A549 (cell line): ENCODE measurements at places on chromosomes 11 and 22.

- no peak for DNase-seq
Measured at GRCh38 chr22:30302810-30303138, 13.5 kb upstream of the CASTOR1 start.

DNA sequence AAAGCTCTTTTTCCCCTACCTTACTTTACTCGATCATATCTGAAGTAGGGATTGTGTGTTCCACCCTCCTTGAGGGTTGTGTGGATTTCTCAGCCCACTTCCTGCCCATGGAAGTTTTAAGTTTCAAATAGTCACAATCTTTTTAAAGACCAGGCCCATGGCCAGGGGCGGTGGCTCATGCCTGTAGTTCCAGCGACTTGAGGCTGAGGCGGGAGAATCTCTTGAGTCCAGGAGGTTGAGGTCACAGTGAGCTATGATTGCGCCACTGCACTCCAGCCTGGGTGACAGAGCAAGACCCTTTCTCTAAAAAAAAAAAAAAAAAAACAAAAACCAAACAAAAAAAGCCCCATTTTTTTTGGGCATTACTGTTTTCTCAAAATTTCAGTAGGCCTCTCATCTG lies 36.3 kb upstream of the LRRC10B start:
- no peak for DNase-seq

DNA sequence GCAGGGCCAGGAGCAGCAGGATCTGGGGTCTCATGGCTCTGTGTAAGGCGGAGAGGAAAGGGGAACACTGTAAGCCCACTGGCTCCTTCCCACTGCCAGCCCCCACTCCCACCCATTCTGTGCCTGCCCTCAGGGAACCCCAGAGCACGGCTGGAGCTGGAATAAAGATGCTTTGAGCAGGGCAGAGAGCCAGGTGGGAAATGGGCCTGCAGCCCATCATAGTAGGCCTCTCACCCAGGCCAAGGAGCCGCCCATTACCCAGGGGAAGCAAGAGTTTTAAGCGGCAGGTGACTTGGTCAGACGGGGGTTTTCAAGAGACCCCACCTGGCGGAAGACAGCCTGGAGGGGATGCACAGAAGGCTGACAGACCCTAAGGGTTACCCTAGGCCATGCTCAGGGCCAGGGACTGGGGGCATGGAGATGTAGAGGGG lies 4.6 kb downstream of the LRRC32 start:
- DNase-seq, result no peak

- no peak for DNase-seq
Measured at GRCh38 chr11:34150494-34151151, 45.2 kb downstream of the NAT10 start.

DNA sequence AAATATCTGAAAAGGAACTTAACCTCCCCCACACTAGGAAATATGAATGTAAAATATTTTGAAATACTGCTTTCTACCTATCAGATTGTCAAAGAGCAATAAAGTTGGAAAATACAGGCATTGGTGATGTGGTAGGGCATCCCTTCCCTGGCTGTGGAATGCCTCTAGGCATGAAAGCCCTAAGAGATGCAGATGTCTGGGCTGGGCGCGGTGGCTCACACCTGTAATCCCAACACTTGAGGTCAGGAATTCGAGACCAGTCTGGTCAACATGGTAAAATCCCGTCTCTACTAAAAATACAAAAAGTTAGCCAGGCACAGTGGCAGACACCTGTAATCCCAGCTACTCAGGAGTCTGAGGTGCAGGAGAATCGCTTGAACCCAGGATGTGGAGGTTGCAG lies 22.0 kb downstream of the ARAP1 start:
- DNase-seq, result no peak

- no peak for DNase-seq
Measured at GRCh38 chr11:41273908-41274307, 185.5 kb downstream of the LRRC4C start.

GRCh38 chr11:13207665-13208594 lies 69.7 kb upstream of the BMAL1 start:
- peak; percentile 23 for DNase-seq

DNA sequence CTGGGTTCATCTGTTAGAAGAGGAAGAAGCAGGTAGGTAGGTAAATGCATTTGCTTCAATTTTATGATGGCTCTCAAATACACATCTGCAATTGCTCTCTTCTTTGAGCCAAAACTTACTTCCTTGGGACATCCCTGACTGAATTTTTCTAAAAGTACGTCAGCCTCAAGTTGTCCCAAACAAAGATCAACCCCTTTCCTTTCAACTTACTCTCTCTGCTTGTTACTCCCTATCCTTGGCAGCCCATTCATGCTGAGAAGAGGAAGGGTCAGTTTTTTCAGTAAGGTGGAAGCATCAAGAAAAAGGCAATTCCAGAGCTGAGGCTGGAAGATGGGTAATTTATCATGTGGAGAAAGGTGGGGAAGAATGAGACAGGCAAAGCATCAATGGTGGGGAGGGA lies 111.2 kb downstream of the LRRC32 start:
- no peak for DNase-seq

DNA sequence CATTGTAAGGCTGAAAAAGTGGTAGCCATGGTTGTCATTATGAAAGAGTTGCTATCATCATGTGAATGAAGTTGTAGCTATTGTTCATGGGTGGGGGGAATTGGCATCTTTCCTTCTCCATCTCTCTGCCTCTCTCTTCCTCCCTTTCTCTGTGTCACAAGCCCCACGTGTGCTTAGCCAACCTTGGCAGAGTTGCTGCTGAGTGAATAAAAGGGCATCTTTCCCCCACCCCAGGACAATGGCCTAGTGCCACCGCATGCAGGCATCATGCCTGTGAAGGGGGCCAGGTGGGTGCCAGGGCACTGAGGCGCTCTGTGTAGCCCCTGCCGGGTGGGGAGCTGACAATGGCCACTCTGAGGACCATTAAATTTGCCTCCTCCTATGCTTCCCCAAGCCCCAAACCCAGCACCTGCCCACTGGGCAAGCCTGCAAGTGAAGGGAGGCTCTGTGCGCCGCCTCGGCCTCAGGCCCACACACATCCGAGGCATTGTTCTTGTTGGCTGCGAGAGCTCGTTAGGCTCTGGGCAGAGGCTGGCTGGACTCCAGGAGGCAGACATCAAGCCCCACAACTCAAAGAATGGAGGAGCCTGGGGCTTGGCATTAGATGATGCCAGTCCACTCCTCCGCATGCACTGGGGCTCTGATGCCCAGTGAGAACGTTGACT lies 103.9 kb downstream of the SEZ6L start:
- DNase-seq, result no peak

- DNase-seq, result no peak
Measured at GRCh38 chr11:123197711-123198110, 2.7 kb upstream of the CLMP start.

DNA sequence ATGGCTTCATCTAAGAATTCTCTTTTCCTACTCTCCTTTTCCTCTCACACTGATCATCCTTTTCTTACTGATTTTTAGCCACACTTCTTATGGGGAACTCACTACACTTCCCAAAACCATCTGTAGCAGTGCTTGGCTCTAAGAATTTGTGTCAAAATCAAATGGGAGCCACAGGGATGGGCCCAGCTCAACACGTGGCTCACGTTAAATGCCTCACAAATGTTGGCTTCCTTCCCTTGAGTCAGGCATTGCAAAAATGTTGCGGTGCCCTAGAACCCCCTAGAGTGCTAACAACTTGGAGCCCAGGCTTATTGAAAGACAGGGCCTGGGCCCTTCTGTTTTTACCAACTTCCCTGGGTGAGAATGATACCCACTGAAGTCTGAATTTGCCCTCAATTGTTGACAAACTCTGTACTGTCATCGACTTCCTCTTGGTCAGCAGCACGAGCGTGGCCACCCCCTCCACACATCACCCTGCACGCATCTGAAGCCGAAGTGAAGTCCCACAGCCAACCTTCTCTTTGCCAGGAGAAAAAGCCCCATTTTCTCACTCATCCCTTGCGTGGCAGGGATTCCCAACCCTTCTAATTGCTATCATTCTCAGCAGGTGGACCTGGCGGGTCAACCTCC lies 69.7 kb downstream of the ELFN2 start:
- DNase-seq, result no peak

DNA sequence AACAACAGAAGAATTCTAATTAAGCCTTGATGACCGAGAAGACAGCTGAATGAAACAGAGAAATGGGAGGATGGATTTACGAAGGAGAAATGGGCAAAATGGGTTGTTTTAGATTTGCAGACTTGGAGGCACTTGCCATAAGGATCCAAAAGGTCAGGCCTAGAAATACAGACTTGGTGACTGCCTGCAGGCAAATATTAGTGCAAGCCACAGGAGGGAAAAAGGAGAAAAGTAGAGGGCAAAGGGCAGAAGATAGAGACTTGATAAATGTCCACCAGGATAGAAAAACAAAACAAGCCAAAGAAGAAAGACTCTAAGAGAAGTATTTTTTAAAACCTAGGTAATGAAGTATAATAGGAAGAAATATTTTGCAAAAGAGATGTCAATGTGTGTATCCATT lies 13.1 kb downstream of the CCDC34 start:
- DNase-seq, result no peak

GRCh38 chr11:65900125-65900898 lies at the start of gene FOSL1:
Gene FOSL1 (minus strand): TSS chr11:65900388. CDS start chr11:65900339, 49 bp downstream.
- DNase-seq, result peak; percentile 91

GRCh38 chr11:102883141-102883540 lies 8.4 kb upstream of the MMP12 start:
- DNase-seq, result no peak

GRCh38 chr11:80650966-80651365 lies 1210.1 kb upstream of the TENM4 start:
- DNase-seq, result no peak

DNA sequence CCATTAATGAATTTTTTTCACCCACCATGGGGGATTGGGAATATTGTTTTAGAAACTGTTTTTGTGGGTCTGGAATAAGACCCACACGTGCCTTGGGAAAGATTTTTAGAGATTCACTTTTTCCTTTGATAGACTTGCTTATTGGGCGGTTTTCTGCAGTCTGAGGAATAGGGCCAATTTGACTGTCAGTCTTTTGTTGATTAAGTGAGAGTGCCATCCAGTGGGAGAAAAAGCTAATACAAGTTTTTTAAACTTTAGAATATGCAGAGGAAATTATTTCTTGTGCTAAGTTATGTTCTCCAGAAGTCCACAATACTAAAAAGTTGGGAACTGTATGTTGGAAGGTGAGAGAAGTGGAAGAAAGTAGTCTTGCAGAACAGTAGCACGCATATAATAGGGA lies 56.1 kb downstream of the PRMT3 start:
- peak; percentile 3 for DNase-seq

- peak; percentile 45 for DNase-seq
Measured at GRCh38 chr22:37951305-37951704, 2.1 kb downstream of the C22orf23 start.

GRCh38 chr22:17903564-17904295 lies 120.6 kb downstream of the MICAL3 start:
- no peak for DNase-seq

DNA sequence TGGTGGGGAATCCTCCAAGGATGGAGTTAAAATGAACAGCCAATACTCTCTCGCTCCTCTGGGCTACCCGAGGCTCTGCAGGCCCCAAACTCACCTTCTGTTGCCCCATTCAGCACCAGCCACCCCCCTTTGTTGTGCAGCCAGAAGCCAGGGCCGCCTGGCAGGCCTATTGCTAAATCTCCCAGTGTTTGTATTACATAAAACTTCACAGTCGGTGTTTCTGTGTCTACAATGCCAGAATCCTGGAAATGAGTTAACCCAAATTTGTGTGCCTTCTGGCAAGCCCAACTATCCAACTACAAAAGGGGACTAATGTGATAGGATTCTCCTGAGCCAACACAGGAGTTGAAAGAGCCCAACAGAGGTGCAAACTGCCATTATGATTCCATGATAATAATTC lies 9.3 kb downstream of the KCNJ5 start:
- DNase-seq, result no peak

- DNase-seq, result no peak
Measured at GRCh38 chr11:403761-404431, 9.9 kb downstream of the PKP3 start.

GRCh38 chr22:17101475-17102296 lies 16.9 kb downstream of the IL17RA start:
- DNase-seq, result no peak

- no peak for DNase-seq
Measured at GRCh38 chr11:77479746-77480352, 6.0 kb upstream of the PAK1 start.

GRCh38 chr11:102186551-102187191 lies 76.4 kb downstream of the YAP1 start:
- no peak for DNase-seq

DNA sequence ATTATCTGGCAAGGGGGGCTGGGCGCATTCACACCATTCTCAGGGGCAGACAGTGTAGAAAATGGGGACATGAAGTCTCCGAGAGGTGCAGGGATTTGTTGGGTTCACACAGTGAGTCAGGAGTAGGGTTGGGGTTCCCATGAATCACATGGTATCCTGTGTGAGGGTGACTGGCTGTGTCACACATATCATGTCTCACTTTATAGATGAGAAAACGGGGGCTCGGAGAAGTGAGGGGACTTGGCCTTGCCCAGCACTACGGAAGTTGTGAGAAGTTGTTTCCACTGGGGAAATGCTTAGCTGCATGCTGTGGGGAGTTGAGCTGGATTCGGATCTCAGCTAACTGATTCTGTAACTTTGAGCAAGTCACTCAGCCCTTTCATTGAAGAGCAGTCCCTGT lies 4.2 kb downstream of the GAL3ST3 start:
- no peak for DNase-seq

- DNase-seq, result no peak
Measured at GRCh38 chr11:124193221-124194010, 10.3 kb downstream of the OR10D3 start.

DNA sequence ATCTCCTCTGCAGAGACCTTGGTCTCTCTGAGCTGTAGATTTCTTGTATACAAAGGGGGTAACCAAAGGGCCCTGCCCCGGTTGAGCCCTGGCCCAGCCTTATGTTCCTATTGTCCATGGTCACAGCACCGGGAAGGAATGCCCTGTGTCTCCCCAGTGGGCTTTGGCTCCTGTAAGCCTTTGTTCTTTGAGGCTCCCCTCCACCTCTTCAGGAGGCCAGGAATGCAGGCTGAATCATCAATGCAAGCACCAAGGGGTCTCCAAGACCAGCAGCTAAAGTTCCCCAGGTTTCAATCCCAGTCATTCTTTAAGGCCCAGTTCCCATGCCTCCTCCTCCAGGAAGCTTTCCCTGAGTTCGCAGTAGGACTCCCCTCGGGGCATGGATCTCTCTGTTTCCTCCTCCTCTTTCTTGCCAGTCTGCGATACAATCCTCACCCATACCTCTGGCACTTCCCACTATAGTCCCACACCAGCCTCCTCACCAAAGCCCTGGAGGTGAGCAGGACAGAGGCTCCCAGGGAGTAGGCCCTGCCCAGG lies 29.2 kb upstream of the KLHL35 start:
- no peak for DNase-seq

DNA sequence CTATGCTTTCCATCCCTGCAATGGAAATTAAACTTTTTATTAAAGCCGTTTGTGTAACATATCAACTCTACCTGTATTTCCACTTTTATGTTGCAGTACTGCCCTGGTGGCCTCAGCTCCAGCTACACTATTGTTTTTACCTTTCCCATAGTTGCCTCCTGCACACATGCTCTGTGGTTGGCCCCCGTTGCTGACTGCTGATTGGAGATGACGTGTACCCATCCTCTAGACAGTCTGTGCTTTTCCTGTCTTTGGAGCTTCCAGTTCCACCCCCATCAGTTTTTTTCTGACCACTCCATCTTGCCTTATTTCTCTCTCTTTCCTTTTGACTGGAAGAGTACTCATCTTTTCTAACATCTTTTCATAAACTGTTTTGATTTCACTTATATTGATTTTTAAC lies 123.8 kb downstream of the TEAD1 start:
- DNase-seq, result no peak
